Type B pancreatic cell (in vitro differentiated cells): ENCODE measurements at places on chromosomes 16 and 17. TPM values are rescaled to one million over a fixed set of nuclear protein-coding genes. Genes with fewer than 3 reads are reported as not detected.

GRCh38 chr17:48593840-48594537 is 410 bp upstream of the HOXB5 start:
- peaks cover 26% of the 10 kb centered on the region for H3K36me3 ChIP-seq
- peak overlapping the region; percentile 91 for H3K4me3 ChIP-seq
- peak overlapping the region; percentile 97 for H3K27ac ChIP-seq
- H3K4me1 ChIP-seq: peaks cover 56% of the 10 kb centered on the region
- H3K27me3 ChIP-seq: peaks cover 94% of the 10 kb centered on the region
- peak; percentile 95 for DNase-seq

GRCh38 chr17:49379926-49380325 is 17.9 kb upstream of the ZNF652 start:
- H3K36me3 ChIP-seq: no peaks in the 10 kb centered on the region
- H3K4me1 ChIP-seq: no peaks in the 10 kb centered on the region
- DNase-seq: no peak

DNA sequence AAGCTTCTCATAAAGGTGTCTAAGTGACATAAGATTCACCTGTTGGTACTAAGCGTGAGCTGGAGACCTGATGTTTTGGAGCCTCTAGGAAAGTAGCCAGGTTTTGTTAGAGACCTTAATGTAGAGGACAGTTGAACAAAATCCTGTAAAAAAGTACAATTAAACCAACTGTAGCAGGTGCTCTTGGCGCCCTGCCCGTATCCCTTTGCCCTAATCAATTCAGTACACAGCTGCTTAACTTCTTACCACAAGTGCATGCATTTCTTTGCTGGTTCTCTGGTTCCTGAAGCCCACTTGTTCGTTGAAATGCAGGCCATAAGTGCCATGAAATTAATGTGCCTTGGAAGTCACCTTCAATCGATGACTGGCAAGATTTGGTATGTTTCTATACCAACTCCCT is 24.4 kb downstream of the GLP2R start:
- no peaks in the 10 kb centered on the region for H3K36me3 ChIP-seq
- H3K4me1 ChIP-seq: no peaks in the 10 kb centered on the region
- H3K27ac ChIP-seq: no peak overlapping the region
- peaks cover 16% of the 10 kb centered on the region for H3K27me3 ChIP-seq

- H3K36me3 ChIP-seq: peaks cover 4% of the 10 kb centered on the region
- no peak overlapping the region for H3K4me3 ChIP-seq
- no peak for DNase-seq
- no peaks in the 10 kb centered on the region for H3K27me3 ChIP-seq
These were observed 327.0 kb upstream of the TBX2 start for GRCh38 chr17:61072648-61073047.

DNA sequence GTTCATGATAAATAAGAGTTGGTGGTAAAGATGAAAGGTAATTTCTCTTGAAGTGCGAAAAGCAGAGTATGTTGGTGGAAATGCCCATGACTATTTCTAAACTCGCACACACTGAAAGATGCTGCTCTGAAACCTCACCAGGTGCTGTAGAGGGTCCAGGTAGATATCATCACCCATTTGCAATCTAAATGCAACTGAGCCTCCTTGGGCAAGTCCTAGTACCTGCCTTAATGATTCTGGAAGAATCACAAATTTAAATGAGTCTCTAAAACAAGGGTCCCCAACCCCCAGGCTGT is 5.9 kb upstream of the MMD start:
- no peaks in the 10 kb centered on the region for H3K36me3 ChIP-seq
- H3K27ac ChIP-seq: no peak overlapping the region
- no peak overlapping the region for H3K4me3 ChIP-seq
- DNase-seq: no peak
- peaks cover 9% of the 10 kb centered on the region for H3K27me3 ChIP-seq

DNA sequence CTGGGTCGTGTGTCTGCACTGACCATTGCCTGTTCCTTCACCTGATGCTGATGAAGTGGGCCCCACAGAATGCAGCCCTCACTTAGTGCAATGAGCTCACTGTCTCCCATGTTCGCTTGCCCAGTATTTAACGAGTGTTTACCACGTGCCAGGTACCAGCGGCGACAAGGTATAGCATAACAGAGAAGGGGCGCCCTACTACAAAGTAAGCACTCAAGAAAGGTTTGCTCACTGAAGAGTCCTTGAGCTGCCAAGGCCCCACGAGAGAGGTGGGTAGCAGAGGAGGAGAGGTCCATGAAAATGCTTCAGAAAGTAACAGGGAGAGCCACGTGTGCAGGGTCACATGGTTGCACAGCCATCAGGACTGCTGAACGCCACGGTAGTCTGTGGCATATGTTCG is 230.0 kb downstream of the NTN1 start:
- no peak overlapping the region for H3K4me3 ChIP-seq
- H3K36me3 ChIP-seq: peaks cover 3% of the 10 kb centered on the region
- H3K27me3 ChIP-seq: no peaks in the 10 kb centered on the region
- no peak overlapping the region for H3K27ac ChIP-seq

- DNase-seq: no peak
- H3K36me3 ChIP-seq: no peaks in the 10 kb centered on the region
- H3K27ac ChIP-seq: no peak overlapping the region
- no peak overlapping the region for H3K4me3 ChIP-seq
- H3K4me1 ChIP-seq: peaks cover 4% of the 10 kb centered on the region
These were observed 12.8 kb upstream of the FBXL19 start for GRCh38 chr16:30910427-30911029.

DNA sequence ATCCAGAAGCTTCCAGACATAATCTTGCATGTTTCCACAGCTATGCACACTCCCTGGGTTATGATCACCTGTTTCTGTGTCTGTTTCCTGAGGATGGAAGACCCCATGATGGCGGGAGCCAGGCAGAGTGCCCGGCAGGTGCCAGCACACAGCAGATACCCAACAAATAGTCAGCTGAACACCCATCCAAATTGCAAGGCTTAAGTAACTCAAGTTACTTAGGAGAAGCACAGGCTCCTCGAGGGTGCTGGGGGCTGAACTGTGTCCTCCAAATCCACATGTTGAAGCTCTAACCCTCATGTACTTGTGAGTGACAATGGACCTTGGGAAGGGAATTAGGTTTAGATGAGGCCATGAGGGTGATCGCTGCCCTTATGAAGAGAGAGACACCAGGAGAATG is 79.5 kb upstream of the DOC2B start:
- H3K27me3 ChIP-seq: no peaks in the 10 kb centered on the region
- H3K4me3 ChIP-seq: no peak overlapping the region
- H3K27ac ChIP-seq: no peak overlapping the region
- no peaks in the 10 kb centered on the region for H3K4me1 ChIP-seq
- peak; percentile 36 for DNase-seq
- peaks cover 10% of the 10 kb centered on the region for H3K36me3 ChIP-seq

DNA sequence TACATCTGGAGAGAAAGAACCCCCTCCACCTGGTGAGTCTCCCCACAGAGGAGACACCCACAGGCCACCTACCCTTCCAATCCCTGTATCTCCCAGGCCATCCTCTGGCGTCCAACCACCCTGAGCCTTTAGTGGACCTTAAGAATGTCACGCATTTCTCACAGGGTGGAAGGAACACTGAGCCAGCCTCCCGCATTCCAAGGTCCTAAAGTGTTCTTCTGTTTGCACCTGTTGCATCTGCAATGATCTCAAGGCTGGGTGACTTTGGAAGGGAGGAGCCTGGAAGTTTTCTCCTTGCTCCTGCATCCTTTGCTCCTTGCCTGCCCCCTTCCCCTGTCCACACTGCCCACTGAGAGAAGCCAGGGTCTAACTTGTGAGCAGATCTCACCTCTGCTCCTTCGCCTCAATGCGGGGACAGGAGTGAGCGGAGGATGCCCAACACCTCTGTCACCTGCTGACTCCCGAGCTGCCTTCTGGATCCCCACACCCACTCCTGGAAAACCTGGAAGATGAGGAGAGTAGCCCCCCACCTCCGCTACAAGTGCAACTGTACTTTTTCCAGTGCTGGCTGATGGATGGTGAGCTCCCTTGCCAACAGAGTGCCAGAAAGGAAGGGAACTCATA is 3.7 kb downstream of the CHST5 start:
- no peaks in the 10 kb centered on the region for H3K36me3 ChIP-seq
- no peak overlapping the region for H3K27ac ChIP-seq

Gene TBC1D3L
- total RNA-seq: 32.4 and 44.9 TPM in 2 replicates

Gene CDR2
- 17.9 and 18.9 TPM in 2 replicates for total RNA-seq

Gene RNF112
- 0.60 and 1.2 TPM in 2 replicates for total RNA-seq
